ENCODE measurements at places on chromosomes 3 and 15.
A peak's percentile ranks its signal among the peaks of the same experiment; 100 is the strongest.

GRCh38 chr3:196120291-196120951 lies 38.5 kb upstream of the TFRC start:
- DNase-seq, result peak; percentile 25

DNA sequence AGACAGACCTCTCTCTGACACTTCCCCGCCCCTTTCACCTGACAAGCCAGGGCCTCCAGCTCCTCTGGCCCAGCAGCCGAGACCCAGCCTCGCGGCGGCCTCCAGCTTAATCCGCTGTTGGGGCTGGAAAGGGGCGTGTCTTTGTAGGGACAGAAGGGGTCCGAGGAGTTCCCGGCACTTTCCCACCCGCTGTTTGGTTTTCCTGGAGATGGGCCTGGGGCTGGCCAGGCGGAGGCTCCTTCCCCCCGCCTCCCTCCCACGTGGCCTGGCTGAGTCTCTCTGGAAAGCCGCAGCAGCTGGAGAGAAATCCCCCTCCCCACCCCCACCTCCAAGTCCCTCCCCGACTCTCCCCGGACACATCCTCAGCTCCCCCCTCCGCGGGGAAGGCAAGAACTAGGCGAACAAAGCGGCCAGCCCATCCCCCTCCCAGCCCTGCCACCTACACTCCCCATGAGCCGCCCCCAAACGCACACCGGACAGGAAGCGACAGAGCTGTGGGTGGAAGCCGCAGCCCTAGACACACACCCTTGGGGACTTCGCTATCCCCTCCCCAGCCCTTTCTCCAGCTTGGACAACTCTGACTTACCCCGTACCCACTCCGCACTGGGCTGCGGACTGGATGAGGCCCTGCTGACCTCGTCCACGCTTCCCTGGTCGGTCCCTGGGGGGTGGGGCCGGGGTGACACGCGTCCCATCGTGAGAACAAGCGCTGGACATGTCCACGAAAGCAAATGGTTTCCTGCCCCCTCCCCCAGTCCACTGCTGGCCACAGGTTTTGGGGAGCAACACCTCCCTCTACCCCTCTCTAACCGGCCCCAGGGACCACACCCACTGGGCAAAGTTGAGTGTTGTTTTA lies 1.2 kb downstream of the IGDCC4 start:
- peak; percentile 34 for DNase-seq

GRCh38 chr3:55484191-55484689 lies 2.9 kb downstream of the WNT5A start:
- DNase-seq, result no peak

DNA sequence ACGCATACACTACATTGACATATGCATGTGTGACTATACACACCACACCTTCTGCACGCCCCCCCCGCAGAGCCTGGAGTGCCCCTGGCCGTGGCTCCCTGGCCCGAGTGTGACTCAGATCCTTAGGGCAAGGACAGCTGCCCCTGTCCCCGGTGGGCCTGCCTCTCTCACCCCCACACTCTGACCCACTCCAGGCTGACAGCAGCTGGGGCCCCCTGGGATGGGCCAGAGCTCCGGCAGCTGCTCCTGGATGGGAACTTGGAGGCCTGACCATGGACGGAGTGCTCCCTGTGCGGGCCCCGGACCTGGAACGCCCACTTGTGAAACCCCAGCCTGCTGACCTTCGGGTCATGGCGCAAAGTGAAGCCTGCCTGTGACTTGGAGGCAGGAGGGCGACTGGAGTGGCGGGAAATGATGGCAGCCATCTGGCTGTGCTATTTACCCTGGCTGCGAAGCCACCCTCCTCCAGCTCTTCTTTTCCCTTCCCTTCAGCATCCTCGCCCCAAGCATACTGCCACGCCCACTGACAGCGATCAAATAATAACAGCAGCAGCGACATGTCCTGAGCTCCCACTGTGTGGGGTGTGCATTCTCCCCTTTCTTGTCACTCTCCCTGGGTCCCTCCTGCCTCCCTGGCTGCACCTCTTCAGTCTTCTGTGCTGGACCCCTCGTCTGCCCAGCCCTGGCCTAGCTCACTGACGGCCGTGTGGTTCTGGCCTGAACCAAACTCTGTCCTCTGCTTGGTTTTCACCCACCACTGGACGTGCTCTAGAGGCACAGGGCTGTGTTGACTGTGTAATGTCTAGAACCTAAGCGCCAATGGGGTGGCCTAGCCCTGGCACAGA lies 90.7 kb upstream of the MEF2A start:
- DNase-seq, result no peak

DNA sequence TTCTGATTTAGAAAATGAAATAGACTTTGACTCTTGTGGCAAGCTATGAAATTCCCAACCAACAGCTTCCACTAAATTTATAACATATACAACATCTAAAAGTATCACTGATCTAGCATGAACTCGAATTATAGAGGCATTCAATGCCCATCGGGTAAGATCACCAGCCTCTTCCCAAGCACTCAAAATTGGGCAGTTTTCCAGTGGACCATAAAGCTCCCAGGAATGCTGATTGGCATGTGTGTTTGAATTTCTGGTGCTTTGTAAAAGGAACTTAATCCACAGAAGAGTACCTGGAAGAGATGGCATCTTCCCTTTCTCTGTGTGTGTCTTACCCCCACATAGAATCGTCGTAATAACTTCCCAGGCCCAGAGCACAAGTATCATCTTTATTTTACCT lies 10.0 kb downstream of the LRTM1 start:
- no peak for DNase-seq

- no peak for DNase-seq
These were observed 13.6 kb upstream of the UTS2B start for GRCh38 chr3:191343913-191344312.

DNA sequence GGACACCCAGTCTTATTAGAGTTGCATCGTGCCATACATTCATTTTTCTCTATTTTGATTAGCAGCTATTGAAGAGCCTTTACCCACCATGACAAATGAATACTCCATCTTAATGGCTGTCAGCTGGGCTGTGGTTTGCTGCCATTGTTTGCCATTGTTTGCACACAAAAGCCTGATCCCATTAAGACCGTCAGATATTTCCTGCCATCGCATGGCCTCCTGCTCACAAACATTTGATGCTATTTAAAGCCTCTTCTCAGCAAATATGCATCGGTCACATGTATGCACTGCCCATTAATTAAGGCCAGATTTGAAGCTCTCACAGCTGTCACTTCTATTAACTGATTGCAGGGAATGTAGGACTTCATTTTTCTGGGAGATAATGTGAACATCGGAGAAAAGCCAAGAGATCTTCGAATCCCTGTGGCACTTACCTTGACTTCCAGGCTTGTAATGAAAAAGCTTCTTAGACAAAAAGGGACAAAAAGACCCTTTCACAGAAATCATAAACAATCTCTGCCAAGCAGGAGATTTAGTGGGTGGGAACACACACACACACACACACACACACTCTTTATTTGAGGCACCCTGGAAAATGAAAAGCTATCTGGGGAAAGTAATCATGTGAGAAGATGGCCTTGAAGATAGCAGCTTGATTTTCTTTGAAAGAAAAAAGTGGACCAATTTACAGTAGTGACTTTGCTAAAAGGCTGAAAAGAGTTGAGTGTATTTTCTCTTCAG lies 175.4 kb upstream of the NR2E3 start:
- DNase-seq, result no peak

- DNase-seq, result no peak
These were observed at the start of gene GRAMD2A for GRCh38 chr15:72197460-72198355. TSS of gene GRAMD2A (minus strand) at chr15:72197787.

DNA sequence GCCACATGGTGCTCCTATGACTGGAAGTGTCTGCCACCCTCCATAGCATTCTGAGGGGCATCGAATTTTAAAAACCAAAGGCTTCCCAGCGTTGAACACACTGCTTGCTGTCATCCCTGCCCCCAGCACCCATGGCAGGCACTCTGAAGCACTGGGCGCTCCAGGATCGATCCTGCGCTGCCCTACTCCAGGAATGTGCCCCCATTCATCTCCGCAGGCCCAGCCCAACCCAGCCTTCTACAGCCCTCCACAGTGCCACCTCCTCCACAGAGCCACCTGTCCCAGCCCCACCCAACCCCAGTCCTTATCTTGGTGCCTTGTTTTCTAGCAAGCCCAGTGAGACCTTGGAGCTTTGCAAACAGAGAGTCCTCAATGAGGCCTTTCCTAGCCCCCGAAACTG lies 52.2 kb downstream of the WNT7A start:
- peak; percentile 77 for DNase-seq

Measured in mucosa of gallbladder (tissue), 1 donor.